Adrenal gland (tissue), 19 donors: ENCODE measurements at places on chromosomes 6 and 20. TPM values are rescaled to one million over a fixed set of nuclear protein-coding genes. Genes with fewer than 3 reads are reported as not detected.

DNA sequence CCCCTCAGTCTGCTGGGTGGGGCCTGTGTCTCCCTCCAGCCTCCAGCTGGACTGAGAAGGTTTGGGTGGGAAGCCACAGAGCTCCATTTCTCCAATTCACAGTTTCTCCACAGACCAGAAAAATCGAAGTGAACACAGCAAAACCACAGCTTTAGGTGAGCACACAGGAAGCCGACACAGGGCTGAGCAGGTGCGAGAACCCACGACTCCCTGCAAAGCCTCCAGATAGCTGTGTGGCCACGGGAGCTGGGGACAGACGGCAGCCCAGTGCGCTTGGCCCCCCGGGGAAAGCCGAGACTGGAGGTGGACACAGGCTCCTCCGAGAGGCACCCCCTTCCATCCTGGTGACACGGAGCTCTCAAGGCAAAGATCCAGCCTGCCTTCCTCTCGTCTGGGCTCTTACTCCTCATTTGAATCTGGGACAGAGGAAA lies 29.0 kb upstream of the MPC1 start:
- DNase-seq: no peak

DNA sequence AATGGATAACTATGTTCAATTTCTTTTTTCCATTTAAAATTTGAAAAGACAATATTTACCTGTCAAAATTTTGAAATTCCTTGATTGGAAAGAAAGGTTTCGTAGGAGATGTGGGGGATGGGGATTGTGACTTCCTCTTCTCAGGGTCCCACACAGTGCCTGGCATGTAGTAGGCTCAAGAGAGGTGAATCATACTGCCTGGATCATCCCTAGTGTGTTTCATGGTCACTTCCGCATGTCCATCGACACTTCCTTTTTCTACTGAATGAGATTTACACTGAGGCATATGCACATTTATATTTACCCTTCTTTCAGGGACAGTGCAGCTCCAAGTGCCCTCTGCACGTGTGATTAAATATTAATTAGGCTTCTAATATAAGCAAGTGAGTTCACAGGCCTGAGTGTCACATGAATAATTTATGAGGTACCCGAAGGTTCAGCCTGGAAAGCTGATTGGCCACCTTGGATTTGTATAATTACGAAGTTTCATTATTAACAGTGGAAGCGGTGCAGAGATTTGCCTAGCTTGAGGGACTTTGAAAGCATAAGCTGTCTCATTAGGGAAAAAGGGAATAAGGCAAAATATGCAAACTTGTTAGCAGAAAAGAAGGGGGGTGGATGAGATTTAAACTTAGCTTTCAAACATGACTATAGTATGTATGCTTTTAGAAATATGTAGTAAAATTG lies 177.5 kb upstream of the MMS22L start:
- no peak for DNase-seq

Gene SPDEF
- total RNA-seq: not detected

Gene DEK
- total RNA-seq: 103 TPM

Gene TNF
- not detected for total RNA-seq

- DNase-seq: no peak
Observed at GRCh38 chr20:61373956-61374545, 122.0 kb downstream of the CDH4 start.

Gene ANGPT4
- total RNA-seq: 0.06 TPM

- DNase-seq: no peak
Observed at GRCh38 chr20:32466739-32467505, 108.8 kb downstream of the ASXL1 start.

Gene FOXA2
- not detected for total RNA-seq

Gene PTCRA
- total RNA-seq: not detected

GRCh38 chr6:149852180-149852579 lies 12.0 kb downstream of the LRP11 start:
- no peak for DNase-seq

Gene TRAPPC3L
- not detected for total RNA-seq

Gene ENTPD6
- 115 TPM for total RNA-seq
